ENCODE measurements at places on chromosomes 13 and 19. TPM values are rescaled to one million over a fixed set of nuclear protein-coding genes. Genes with fewer than 3 reads are reported as not detected.
A peak's percentile ranks its signal among the peaks of the same experiment; 100 is the strongest.

- DNase-seq = no peak
Observed at GRCh38 chr19:41551212-41551610, 24.8 kb upstream of the CEACAM21 start.

- DNase-seq = no peak
Observed at GRCh38 chr13:20442375-20442774, 83.3 kb downstream of the CRYL1 start.

DNA sequence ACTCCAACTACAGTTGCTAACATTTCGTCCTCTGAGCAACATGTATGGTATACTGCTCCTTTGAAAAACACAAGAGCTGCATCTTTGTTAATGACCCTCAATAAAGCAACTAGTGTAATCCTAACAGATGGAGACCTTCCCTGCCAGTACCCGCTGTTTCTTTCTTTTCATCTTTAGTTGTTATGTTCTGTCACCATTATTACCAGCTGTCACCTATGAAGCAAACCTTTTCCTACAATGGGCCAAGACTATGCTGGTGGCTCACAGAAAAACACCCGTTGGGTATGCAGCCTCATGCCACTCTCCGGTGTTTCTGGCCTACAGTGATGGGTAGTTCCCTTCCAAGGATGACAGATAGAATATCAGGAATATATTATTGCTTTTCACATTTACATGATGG, 29.7 kb upstream of the CYSLTR2 start:
- no peak for DNase-seq

- no peak for DNase-seq
Observed at GRCh38 chr13:101739382-101740178, 287.1 kb downstream of the ITGBL1 start.

GRCh38 chr19:33329736-33330135, 27.4 kb upstream of the CEBPA start:
- DNase-seq = no peak

DNA sequence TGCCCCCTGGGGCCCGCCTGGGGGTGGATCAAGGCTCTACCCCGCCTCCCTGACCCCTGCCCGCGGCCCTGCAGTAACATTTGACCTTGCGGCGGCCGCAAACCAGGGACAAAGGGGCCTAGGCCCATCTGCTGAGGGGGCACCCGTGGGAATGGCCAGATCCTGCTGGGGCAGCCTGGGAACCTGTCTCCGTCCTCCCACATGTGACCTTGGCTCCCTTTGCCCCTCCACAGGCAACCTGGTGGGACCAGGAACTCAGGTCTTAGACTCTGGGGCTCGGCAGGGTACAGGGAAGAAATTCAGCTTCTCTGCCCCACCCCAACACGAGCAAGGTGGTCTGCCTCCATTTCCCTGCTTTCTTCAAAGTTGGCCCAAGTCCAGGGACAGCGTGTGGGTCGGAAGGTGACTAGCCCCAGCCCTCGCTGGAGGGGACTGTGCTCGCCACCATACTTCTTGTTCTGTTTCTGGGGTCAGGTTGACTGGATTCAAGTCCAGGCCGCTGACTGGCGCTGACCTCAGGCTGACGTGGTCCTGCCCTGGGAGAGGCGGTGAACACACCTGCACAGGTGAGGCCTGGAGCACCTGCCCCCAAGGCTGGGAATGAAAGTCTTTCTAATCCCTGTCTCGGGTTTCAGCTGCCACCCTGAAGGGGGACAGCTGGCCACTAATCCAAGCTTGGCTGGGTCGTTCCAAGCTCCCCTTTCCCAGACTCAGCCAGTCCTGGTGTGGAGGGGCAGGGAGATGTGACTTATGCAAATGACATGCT, 2.5 kb upstream of the NR2F6 start:
- no peak for DNase-seq

DNA sequence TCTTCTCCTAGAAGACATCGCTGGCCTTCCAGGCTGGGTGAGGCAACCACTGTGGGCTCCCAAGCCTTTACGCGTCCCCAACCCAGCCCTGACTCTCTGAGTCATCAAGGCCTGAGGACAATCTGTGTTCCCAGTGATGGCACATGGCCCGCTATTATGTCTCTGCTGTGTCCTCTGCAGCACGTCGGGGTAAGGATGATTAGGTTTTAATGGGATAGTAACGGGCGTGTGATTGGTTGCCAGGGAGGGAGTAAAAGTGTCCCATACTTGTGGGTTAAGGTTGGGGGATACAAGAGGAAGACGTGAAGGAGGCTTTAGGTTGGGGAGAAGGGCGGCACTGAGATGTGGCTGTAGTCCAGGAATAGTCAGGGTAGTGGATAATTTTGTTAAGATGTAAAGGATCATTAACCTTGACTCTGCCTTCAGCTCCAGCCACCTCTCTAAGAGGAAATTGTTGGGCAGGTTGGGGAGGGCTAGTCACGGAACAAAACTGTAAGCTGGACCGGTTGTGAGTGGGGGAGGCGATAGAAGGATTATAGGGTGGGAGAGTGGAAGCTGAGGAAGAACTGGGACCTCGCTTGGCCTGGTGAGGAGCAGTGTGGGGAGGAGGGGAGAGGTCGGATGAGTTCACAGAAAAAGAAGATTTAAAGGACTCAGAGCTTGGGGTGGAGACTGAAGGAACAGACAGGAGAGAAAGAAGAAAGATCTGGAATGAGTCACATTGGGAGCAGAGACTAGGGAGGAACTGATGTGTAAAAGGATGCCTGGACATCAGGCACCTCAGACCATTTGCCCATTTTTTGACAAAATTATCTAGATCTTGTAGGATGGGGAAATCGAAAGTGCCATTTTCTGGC, 27.9 kb upstream of the IGFL1 start:
- DNase-seq = peak; percentile 55

- peak; percentile 13 for DNase-seq
Observed at GRCh38 chr13:24511019-24511815, 1.4 kb downstream of the PARP4 start.

DNA sequence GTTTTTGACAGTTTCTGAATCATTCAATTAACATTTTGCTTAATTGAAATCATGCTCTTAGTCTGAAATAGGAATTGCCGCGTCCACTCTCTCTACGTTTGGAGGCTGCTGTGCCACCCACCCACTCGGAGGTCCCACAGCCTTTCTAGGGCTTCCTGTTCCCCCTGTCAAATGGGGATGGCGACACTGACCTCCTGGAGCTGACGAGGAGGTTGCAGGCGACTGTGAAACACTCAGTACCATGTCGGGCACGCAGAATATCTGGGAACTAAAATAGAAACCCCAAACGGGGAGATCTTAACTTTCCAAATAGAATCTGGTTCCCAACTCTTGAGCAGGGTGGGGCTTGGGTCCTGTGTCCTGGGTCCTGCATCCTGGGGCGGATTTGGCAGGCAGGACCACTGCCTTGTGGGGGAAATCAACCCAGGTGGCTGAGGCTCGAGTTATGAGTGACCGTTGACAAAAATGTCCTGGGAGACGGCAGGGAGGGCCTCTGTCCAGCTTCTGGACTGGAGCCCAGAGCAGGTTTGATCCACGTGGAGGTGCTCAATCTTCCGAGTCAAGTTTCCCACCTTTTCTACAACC, 124.6 kb downstream of the RAB20 start:
- DNase-seq = no peak

- peak; percentile 41 for DNase-seq
Observed at GRCh38 chr19:44447916-44448674, at the start of gene ZNF229. Gene ZNF229 (minus strand): TSS chr19:44448472. CDS start chr19:44442847, 5,625 bp downstream.

DNA sequence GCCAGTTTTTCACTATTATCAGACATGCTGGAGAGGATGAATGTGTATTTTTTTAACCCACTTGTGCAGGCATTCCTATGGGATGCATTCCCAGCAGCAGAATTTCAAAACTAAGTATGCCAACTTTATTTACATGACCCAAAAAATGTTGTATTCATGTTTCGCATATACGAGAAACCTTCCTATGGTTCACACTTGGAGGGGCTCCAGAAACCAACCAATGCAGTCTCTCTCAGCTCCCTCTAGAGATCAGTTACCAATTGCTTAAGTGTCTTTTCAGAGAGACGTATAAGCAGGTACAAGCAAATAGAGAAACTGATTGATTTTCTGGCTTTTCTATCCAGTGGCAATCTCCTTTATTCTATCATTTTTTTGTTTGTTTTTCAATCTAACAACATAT, 5.5 kb upstream of the PTOV1 start:
- no peak for DNase-seq

GRCh38 chr13:31881495-31881882, 142.2 kb downstream of the RXFP2 start:
- DNase-seq = no peak

GRCh38 chr13:53351021-53351420, 322.4 kb downstream of the OLFM4 start:
- DNase-seq = no peak

GRCh38 chr13:60351326-60351725, 45.7 kb upstream of the TDRD3 start:
- DNase-seq = no peak

GRCh38 chr13:35164324-35164932, 222.4 kb downstream of the NBEA start:
- DNase-seq = no peak

GRCh38 chr19:5183616-5184015, 157.0 kb downstream of the PTPRS start:
- no peak for DNase-seq

- no peak for DNase-seq
Observed at GRCh38 chr13:79812070-79812850, 331.3 kb downstream of the NDFIP2 start.

DNA sequence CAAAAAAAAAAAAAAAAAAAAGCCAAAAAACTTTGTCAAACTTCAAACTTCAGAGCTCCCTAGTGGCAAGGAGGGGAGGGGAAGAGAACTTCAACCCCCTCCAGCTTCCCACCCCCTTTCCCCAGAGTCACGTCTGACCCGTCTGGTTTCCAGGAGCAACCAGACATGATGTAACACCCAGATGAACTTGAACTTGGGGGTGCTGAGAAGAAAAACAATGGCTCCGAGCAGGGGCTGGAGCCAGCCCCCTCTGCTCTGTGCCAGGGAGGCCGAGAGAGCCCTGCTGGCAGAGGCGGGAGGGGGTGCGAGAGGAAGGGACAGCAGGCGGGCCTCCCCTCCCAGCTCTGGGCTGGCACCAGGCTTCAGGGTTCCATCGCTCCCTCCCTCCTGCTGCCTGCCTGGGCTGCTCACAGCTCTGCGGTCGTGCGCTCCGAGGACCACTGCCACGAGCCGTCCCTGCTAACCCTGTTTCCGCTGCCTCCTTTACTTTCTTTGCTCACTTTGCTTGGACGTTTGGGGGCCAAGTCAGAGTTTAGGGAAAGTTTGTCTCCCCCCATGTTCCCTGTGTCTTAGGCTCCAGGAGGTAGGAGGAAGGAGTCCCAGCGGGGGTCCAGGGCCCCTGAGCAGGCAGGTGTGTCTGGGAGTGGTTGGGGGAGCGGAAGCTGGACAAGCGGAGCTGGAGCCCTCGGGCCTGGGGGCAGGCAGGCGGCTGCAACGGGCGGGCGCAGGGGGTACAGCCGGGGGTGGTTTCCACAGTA, 11.1 kb downstream of the LYL1 start:
- peak; percentile 58 for DNase-seq

- DNase-seq = peak; percentile 90
Observed at GRCh38 chr19:1214862-1215731, 9.5 kb downstream of the STK11 start.

DNA sequence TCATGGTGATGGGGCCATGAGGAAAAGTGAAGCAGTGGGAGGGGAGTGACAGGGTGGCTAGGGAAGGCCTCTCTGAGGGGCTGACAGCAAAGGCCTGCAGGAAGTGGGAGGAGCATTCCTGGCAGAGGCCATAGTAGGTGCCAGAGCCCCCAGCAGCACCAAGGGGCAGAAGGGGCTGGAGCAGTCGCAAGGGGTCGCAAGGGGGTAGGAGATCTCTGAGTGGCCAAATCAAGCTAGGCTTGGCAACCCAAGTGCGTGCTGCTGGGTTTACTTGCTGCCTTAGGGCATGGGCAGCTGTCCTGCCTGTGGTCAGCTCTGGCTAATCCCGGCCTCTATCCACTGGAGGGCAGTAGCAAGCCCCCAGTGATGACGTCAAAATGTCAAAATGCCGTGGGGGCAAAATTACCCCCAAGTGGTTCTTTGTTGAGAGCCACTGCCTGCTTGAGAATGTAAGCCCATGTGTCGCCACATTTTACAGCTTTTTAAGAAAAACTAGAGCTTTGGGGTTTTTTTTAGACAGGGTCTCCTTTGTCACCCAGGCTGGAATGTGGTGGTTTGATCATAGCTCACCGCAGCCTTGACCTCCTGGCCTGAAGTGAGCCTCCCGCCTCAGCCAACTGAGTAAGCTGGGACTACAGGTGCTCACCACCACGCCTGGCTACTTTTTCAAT, 11.8 kb downstream of the CCDC97 start:
- DNase-seq = no peak

DNA sequence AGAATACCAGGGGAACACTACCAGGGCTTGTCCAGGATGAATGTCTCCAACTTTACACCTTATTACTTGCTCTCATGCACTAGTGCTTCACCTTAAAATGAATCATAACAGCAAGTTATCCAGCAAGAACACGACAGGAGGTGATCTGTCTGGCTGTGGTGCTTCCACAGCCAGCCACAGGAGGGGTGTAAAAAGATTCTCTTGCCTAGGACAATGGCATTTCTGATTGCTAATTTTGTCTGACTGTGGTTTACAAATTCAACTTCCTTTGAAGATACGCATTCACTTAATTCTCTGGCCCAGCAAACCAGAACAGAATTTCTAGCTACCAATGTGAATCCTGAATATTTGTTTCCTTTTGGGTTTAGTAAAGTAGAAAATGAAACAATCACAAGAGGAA, 23.1 kb upstream of the COG3 start:
- DNase-seq = no peak

- no peak for DNase-seq
Observed at GRCh38 chr13:73273745-73274144, 214.9 kb downstream of the KLF5 start.

GRCh38 chr13:84255226-84255797, 373.0 kb upstream of the SLITRK1 start:
- DNase-seq = no peak

The MEIOSIN gene
- total RNA-seq = not detected

The NLRP7 gene
- total RNA-seq = not detected

The CEACAM7 gene
- not detected for total RNA-seq

The ZNF320 gene
- total RNA-seq = 2.7 TPM

The IRGC gene
- total RNA-seq = not detected

The SPACA6 gene
- not detected for total RNA-seq

The IZUMO2 gene
- not detected for total RNA-seq

The LIM2 gene
- total RNA-seq = not detected

The FCHO1 gene
- total RNA-seq = 2.1 TPM

The LYPD5 gene
- total RNA-seq = 1.4 TPM
